Amniotic stem cell (primary cell): ENCODE measurements at places on chromosomes 6 and 20.

DNA sequence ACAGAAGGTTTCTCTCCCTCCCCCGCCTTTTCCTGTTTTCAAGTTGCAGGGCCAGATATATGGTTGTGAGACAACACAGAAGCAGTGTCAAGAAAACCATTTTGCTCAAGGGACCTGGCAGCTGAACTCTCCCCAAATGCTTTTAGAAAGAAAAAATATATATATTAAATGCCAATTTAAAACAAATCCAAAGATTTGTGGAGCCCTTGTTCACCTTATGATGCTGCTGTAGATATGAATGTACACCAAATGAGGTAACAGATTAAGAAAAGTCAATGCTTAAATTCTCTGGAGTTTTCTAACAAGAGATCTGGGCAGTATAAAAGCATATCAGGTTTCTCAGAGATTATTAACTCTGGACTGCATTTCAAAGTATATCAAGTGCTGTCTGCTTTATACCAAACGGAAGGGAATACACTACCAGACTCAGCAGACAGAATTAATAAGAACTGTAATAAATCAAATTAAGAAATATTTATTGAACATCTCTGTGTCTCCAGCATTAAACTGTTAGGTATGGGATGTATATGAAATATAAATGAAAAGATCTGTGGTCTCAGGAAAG lies 357.5 kb downstream of the HDGFL1 start:
- DNase-seq, result no peak

GRCh38 chr6:5665667-5666066 lies 341.1 kb downstream of the NRN1 start:
- DNase-seq, result no peak

GRCh38 chr6:5011346-5011745 lies 7.5 kb upstream of the RPP40 start:
- DNase-seq, result no peak

GRCh38 chr6:5811997-5812396 lies 194.7 kb downstream of the NRN1 start:
- no peak for DNase-seq

GRCh38 chr6:31620586-31621319 lies at the start of gene PRRC2A:
TSS of gene PRRC2A (plus strand) at chr6:31620715. CDS start at chr6:31622790, 2,075 bp downstream.
- DNase-seq, result no peak
